Activated T-cell treated with anti-CD3 and anti-CD28 coated beads for 4 hours (primary cell): ENCODE measurements at places on chromosomes 3 and 15.

DNA sequence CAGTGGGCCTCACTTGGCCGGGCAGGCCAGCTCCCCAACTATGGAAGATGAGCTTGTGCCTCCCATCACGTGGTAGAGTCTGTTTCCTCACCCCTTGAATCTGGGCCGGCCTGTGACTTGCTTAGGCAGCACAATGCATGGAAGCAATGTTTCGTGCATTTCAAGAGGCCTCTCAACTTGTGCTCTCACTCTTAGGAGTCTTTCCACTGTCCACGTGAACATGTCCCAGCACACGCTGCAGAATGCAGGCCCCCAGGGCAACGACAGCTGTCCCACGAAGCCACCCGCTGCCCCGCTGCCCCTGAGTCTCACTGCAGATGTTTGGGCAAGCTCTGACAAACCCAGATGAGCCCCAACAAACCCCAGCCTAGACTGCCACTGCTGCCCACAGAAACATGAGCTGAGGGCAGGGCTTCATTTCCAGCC is 27.2 kb upstream of the SLC41A3 start:
- DNase-seq, result no peak

DNA sequence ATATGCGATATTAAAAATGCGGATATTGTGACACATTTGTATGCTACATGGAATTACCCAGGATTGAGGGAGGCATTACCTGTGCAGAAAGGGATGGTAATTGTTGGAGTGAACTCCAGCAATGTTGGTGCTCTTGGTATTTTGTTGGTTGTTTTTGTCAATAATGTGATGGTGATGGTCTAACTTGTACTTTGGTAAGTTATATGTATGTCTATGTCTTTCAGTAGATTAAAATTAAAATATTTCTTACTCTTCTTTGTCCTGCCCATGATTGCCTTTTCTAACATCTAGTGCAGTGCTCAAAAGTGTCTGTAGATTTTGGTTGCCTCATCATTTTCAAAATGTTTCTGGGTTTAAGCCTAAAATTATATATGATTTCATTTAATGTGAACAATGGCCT is 192.7 kb downstream of the ROBO2 start:
- no peak for DNase-seq

DNA sequence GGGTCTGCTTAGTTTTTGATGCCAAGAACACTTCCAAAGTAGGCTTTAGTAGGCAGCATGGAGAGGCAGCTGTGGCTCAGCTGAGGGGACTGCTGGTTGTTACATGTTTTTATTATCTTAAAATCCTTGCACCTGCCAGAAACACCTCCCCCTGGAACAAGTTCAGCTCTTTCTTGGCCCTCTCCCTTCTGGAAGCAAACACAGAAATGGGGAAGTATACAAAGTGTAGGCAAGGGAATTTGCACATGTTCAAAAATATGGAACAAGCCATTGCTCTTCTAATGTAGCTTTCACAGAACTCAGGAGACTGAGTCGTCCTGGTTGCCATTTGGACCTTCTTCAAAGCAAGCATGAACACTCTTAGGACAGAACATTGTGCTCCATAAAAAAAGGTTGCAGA is 169.1 kb upstream of the SEMA6D start:
- DNase-seq, result no peak

GRCh38 chr3:110027446-110028080 is 690.2 kb upstream of the DPPA4 start:
- no peak for DNase-seq

GRCh38 chr3:98556164-98557130 is 24.7 kb downstream of the GPR15 start:
- DNase-seq, result peak; percentile 50

GRCh38 chr3:77236118-77236517 is 196.2 kb downstream of the ROBO2 start:
- no peak for DNase-seq
